Muscle of leg (tissue), 16 donors: ENCODE measurements at places on chromosomes 5 and 9. TPM values are rescaled to one million over a fixed set of nuclear protein-coding genes. Genes with fewer than 3 reads are reported as not detected.

DNA sequence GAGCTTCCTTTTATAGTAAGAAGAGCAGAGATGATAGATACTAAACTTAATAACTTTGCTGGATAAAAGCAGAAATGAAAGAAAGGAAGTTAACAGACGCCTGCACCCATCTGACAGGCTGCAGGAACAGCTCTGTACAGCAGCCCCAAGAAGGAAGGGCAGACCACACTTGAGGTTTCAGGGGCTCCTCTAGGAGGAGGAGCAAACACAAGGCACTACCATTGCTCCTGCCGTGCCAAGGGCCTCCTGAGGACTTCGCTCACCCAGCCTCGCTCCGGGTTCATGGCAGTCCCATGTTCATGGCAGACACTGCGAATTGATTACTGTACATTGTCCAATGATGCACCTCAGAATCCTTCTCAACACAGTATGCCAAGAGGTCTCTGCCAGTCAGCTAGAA is 85.1 kb downstream of the AMBP start:
- DNase-seq = no peak

DNA sequence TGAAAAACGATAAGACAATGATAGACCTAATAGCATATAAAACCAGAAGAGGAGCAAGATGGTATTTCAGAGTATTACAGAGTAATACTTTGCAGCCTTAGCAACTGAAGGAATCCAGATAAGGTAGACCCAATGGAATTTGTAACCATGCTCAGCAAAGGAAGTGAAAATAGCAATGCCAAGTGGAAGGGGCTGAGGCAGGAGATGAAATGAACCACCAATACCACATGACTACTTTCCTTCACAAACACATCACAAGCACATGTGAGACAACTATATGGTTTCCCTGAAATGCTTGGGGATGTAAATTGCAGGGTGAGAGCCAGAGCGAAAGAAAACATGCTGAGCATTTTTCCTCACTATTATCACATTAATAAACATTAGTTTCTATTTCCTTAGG is 79.8 kb upstream of the MELK start:
- peak; percentile 60 for DNase-seq

DNA sequence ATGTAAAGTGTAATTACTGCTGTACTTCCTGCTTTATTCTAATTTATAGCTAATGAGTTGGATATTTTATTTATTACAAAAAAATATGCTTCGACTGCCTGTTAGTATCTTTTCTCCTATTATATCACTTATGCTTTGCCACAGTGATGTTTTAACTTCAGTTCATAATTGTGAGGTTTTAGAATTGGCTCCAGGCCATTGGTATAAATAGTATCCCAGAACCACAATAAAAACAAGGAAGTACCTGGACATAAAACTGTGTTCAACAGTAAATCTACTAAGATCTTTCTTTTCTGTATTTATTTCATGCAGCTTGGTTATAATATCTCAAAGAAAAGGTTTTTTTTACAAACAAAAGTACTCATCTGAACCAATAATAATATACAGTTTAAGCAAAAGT is 354.3 kb upstream of the CDH9 start:
- no peak for DNase-seq

The ZNF608 gene
- polyA plus RNA-seq = 20.4 TPM

DNA sequence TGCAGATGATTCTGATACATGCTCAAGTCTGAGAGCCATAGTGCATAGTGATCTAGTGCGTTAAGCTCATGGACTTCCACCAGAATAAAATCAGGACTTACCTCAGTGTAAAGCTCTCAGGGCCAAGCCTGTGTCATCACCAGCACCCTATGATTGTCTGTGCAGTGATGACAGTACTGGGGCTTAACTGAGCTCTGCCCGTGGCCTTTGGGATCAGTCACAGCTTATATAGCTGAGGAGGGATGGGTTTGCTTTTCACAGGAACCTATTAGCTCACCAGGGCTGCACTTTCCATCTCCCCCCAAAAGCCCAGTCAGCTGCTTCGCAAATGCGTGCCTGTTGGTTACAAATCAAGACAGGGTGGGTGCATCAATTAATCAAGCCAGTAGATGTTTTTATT is 246.9 kb downstream of the NR3C1 start:
- peak; percentile 33 for DNase-seq

DNA sequence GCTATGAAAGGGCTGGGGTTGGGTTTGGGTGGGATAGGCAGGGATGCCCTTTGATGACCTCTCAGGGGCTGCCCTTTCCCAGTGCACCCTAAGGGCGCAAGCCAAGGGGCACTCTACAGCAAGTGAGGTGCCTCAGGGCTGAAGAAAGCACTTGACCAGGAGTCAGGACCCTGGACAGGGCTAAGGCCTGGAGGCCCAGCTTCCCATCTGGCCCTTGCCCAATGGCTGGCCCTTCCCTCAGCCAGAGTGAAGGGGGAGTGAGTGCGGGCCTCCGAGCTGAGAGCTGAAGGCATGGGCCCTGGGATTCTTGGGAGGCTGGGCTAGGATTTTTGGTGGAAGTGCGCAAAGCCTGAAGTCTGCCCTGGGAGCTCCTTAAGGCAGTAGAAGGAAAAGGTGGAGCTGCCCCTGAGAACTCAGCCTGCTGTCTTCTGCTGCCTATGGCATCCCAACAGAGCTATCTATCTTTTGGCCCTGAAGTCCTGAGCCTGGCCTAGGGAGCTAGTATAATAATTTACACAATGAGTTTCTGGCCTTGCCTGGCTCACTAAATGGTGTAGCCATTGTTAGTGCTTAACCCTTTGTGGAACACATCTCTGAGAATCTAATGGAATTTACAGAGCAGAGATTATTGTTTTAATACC is 16.4 kb downstream of the JADE2 start:
- peak; percentile 90 for DNase-seq

DNA sequence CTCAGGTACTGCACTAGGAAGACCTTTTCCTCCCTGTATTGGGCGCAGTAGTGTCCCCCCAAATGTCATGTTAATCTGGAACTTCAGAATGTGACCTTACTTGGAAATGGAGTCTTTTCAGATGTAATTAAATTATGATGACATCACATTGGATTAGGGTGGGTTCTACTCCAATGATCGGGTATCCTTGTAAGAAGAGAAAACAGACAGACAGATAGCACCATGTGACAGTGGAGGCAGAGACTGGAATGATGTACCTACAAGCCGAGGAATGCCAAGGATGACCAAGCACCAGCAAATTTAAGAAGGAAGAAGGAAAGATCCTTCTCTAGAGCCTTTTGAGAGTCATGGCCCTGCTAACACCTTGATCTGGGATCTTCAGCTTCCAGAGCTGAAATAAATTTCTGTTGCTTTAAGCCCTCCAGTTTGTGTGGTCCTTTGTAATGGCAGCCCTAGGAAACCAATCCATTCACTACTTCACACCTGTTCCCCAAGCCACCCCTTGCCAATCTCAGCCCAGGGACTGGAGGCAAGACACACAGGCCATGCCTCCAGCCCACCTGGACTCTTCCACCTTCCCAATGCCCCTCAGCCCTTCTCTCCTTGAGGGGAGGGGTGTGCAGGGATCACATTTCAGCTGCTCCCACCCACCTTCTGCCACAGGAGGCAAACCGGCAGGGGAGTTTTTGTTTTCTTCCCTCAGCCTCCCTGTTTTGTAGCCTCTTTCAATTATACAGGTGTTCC is 1.6 kb downstream of the CCNJL start:
- no peak for DNase-seq

The TAF11L5 gene
- not detected for polyA plus RNA-seq

The IFNA2 gene
- polyA plus RNA-seq = not detected

GRCh38 chr5:45521067-45521466 is 175.1 kb downstream of the HCN1 start:
- peak; percentile 37 for DNase-seq

- DNase-seq = no peak
Measured at GRCh38 chr5:72255237-72255636, 64.8 kb downstream of the MRPS27 start.

DNA sequence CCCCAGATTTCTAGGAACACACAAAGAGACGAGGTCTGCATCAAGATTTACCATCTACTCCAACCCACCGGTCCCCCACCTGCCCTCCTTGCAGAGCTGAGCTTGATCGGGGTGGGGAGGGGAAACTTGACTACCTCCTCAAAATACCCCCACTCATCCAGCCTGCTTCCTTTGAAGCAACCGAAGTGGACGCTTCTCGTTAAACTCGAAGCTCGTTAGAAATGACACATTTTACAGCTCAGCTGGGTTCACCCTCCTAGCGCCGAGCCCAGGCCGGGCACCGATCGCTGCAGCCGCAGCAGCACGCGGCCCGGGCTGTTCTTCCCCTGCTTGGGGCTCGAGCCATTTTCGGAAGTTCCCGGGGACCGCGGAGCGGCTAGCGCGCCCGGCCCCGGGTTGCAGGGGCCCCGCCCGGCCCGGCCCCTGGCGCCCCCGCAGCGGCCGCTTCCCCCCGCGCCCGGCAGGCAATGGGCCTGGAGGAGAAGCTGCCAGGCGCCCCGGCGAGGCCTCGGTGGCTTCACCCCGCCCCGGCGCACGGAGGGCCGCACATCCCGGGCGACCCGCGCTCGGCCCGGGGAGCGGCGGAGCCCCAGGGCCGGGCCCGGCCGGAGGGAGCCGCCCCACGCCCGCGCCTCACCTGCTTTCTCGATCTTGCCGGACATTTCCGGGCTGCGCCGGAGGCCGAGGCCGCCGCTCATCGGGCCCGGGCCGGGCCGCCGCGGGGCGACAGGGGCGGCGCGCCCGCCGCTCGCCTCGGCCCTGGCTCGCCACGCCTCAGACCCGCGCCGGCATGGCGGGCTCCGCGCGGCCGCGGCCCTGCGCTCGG is 530 bp downstream of the RAPGEF1 start:
- DNase-seq = peak; percentile 56

DNA sequence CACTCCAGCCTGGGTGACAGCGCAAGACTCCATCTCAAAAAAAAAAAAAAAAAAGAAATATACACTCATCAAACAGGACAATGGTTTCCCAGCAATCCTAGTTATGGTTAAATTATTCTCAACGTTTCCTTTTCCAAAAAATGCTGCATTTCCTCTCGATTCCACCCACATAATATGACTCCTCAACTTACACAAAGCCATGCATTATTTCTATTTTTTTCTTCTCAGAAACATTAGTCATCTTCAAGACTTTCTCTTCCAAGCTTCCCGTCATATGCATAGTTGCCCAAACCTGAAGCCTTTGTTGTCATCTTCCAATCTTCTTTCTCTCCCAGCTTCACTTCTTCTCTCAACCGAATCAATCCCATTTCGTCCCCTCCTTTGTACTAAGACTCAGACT is 61.4 kb upstream of the RANBP6 start:
- DNase-seq = no peak

DNA sequence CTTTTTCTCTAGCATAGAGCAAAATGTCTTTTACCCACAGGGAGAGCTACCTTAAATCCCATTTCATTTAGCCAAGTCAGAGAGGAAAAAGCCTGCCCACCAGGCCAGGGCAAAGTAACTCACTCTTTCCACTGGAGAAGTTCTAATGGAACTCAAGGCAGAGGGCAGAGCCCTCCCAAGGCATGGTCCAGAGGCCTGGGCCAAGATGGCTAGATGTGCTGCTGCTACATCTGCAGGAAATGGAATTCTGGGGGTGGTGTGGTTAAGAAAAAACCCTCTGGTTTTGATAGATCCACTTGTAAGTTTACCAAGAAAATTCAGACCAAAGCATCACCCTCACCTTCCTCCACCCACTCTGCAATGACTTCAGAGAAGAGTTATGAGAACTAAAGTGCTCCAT is 37.3 kb downstream of the CSF2 start:
- no peak for DNase-seq

The SOHLH1 gene
- 0.13 TPM for polyA plus RNA-seq

GRCh38 chr5:122306461-122306860 is 5.6 kb upstream of the SNCAIP start:
- no peak for DNase-seq

The FOXD4L3 gene
- polyA plus RNA-seq = 0.49 TPM

GRCh38 chr9:130587921-130588320 is 8.5 kb downstream of the FUBP3 start:
- DNase-seq = no peak

- no peak for DNase-seq
Measured at GRCh38 chr5:58085800-58086199, 374.1 kb downstream of the PLK2 start.

GRCh38 chr5:10009802-10010201 is 239.9 kb downstream of the ATPSCKMT start:
- no peak for DNase-seq

The NOTCH1 gene
- polyA plus RNA-seq = 28.7 TPM
